Astrocyte (in vitro differentiated cells and primary cell): ENCODE measurements at places on chromosomes 5 and 9.

GRCh38 chr5:80151890-80152289, 104.0 kb downstream of the SERINC5 start:
- no peak for DNase-seq

DNA sequence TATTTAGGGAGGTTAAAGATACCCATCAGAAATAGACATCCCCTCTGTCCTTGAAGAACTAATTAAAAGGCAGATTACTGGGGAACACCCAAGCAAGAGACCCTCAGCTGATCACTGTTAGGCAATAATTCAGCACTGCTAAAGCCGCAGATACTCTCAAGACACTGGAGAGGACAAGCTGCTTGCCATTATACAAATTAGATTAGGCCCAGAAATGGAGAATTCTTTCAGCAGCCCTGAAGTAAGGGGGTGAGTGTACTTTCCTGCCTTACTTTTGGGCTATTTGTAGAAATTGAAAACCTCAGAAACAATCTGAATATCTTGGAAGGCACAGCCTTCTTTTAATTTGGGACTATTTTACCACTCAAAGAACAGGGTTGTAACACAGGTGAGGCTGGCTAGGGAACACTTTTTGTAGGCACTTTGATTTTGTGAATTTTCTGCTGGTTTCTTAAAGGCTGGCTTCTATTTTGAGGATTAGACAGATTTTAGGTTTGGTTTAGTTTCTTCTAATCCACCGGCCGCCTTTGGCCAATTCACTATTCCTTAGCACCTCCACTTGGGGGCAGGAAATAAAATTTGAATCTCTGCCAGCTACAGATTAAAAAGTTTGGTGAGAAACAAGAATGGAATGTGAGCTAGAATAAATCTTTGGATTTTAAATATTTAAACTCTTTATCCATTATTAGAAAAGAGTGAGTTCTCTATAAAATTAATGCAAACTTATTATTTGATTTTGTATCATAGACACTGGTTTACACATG, 106.0 kb downstream of the SMARCA2 start:
- peak; percentile 41 for DNase-seq

DNA sequence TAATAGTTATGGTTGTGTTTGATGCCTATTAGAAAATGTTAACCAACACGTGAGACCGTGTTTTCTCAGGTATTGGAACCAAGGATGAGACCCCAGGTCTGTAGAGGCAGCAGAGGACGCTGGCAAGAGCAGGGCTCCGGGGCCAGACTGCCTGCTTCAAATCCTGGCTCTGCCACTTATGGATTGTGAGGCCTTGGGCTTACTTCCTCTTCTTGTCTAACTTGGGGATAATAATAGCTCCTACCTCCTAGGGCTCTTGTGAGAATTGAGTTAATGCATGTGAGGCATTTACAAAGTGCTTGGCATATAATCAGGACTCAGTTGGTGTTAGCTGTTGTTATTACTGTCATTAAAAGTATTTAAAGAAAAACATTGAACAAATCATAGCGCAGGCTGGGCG, 85.5 kb upstream of the PITX1 start:
- no peak for DNase-seq

GRCh38 chr5:130386155-130386554, 481.9 kb downstream of the CHSY3 start:
- DNase-seq, result no peak

- DNase-seq, result no peak
Observed at GRCh38 chr9:91274949-91275492, 86.7 kb downstream of the AUH start.

GRCh38 chr5:117039035-117039434, 464.4 kb upstream of the SEMA6A start:
- DNase-seq, result no peak

GRCh38 chr9:69546265-69546664, 125.9 kb downstream of the APBA1 start:
- DNase-seq, result no peak

DNA sequence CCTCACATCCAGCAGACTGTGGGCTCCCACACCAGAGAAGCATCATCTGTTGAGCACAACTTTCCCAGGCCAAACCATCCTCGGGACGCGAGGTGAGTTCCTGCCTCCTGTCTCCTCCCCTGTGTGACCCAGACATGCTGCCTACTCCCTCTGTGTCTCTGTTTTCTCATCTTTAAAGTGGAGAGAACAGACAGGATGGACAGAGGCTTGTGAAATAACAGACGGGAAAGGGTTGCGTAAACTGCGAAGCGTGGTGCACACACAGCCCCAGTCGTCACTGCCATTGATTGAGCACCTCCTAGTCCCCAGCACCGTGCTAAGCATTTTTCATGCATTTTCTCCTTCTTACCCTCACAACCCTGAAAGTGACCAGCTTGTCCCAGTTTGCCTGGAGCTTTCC, 52.1 kb upstream of the LMX1B start:
- no peak for DNase-seq

DNA sequence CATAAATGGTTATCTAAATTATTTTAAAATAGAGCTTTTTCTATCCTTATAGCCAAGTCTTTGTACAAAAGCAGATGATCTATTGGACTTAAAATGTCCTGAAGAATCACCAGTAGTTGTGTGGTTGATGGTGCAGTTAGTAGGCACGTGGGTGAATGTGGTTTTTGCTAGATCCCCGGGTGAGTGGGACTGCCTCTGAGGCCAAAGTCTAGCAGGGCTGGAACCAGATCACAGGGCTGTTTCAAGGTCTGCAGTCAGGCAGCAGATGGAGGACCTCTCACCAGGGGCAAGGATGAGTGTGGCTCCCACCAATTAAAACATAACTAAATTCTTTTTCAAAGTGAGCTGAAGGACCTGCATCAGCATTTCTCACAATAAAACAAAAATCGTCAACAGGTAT, 604.7 kb upstream of the FTMT start:
- DNase-seq, result no peak

- no peak for DNase-seq
Observed at GRCh38 chr5:7208938-7209337, 187.0 kb upstream of the ADCY2 start.

- no peak for DNase-seq
Observed at GRCh38 chr9:18245911-18246310, 228.0 kb upstream of the ADAMTSL1 start.

DNA sequence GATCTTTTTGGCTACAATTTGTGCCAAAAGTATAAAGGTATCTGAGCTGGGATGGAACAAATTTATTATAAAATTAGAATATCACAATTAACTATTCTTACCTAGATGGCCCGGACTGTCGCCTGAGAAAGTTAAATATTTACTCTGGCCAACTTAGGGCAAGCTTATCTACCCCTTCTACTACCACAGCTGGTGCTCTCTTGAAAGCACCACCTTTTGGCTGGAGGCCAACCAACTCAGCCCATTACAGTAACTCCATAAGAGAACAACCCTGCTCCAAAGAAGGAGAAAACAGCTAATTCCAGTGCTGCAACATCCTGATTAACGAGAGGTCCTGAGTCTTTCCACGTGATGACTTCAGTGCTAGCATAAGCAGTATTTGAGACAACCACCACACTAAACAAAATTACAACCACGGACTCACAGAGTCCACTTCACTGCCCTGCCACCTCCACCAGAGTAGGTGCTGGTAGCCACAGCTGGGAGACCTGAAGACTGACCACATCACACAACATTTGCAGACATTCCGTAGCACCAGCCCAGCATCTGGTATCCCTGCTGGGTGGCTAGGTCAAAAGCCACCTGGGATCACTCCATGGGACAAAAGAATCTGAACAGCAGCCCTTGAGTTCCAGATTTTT, 43.2 kb downstream of the RGMB start:
- DNase-seq, result no peak

DNA sequence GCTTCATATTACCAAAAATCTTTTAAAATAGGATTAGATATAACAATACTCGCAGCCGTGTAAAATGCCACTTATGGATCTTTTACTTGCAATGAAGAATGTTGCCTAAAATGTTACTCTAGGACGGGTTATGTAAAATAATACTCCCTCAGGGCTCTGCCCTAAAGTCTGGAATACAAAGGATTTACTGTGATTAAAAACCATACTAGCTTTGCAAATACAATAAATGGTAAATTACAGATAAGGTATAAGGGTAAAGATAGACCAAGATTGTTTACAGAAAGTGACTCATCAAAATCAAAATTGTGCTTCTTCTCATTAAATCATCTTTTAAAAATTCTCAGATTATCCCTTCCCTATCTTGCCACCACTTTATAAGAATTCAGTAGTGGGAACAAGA, 163.6 kb downstream of the MEF2C start:
- no peak for DNase-seq

GRCh38 chr9:132241840-132242620, 80.2 kb downstream of the NTNG2 start:
- no peak for DNase-seq

GRCh38 chr5:180330810-180331646, 22.1 kb downstream of the GFPT2 start:
- DNase-seq, result peak; percentile 100

- DNase-seq, result no peak
Observed at GRCh38 chr5:170113522-170113900, 7.8 kb downstream of the FOXI1 start.
